ENCODE measurements at places on chromosomes 2 and 18.

- DNase-seq: no peak
These were observed 359.8 kb upstream of the SETBP1 start for GRCh38 chr18:44320619-44321460.

GRCh38 chr18:22557168-22557941 lies 139.6 kb upstream of the CTAGE1 start:
- no peak for DNase-seq

DNA sequence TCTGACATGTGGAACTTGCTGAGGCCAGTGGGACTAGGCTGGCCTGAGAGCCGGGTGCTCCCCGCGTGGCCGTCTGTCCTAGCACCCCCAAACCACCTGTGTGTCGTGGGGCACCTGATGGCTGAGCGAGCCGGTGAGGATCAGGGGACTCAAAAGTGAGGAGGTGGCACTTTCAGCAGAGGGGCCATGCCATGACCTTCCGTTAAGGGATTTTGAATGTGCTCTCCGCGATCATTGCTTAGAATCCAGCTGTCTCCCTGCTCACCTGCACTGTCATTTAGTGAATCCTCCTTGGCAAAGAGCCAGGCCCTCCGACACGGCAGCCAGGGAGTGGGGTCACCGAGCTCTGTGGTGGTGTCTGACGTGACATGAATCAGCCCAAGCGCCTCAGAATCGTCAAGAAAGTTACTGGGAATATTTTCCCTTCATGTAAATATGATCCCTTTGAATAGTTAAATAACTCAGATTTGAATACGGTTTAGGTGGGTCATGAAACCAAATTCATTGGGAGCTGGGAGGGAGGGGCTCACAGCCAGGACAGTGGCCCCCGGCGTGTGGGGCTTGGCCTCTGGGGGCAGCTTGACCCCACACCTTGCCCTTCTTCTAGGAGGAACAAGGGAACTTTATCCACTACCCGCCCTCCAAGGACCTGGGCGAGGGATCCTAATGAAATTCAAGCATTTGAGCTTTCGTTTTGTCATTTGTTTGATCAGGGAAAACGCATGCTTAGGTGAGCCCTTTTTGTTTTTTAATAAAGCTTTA lies 9.5 kb downstream of the NFATC1 start:
- no peak for DNase-seq

DNA sequence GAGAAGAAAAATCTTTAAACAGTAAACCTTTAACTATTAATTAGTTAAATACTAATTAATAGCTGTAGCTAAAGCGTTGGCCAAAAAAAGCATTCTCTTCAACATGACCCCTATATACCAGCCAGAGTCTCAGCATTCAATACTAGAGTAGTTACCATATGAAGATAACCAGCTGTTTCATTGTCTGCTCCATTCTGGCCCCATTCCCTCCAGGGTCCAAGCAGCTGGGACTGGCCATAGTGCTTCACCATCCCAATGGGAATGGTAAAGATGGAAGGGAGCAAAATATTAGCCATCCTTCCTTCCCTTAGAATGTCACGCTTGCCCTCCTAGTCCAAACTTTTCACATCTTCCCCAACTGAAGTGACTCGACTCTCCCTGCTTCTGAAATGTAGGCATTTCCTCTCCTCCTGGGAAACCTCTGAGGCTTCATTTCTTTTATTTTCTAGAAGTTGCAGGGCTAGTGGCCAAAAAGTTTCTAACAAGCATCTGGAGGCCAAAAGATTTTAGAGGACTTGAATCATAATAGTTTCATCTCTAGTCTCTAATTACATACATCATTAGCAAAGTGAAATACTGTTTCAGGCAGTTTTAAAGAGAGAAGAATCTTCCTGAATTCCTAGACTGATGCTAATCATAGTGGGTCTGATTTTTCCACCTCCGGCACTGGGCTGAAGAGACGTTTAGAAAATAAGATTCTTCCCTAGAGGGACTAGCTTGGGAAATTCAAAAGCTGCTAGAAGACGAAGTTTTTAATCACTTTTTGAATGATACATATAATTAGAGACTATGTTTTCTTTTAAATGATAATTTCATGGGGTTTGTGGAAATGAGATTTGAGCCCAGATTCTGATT lies 52.7 kb downstream of the CCDC68 start:
- DNase-seq: no peak

GRCh38 chr18:36419900-36420531 lies 122.5 kb downstream of the FHOD3 start:
- no peak for DNase-seq

- DNase-seq: no peak
These were observed 410.9 kb upstream of the TCF4 start for GRCh38 chr18:55998801-55999385.

Measured in NCI-H446 treated with DMSO at 0.1 percent for 48 hours (cell line).